NCI-H748 treated with DMSO at 0.1 percent for 48 hours (cell line): ENCODE measurements at places on chromosomes 3 and 15.

GRCh38 chr3:29611252-29611651 is 330.4 kb downstream of the RBMS3 start:
- no peak for DNase-seq

DNA sequence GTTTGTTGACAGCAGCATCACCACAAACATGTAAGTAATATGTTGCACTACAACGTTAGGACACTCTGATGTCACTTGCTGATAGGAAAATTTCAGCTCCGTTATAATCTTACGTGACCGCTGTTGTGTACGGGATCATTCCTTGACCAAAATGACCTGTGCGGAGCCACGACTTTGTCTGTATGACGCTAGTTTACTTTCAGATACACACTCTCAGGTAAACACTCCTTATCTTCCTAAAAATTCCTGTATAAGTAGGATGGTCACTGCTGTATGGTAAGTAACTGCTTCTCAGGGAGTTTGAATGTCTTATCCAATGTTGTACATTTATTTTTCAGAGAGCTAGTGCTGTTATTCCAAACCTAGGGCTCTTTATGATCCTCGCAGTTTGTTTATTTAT is 410.3 kb downstream of the NAALADL2 start:
- DNase-seq = no peak

GRCh38 chr15:87269566-87269965 is 987.0 kb downstream of the NTRK3 start:
- no peak for DNase-seq

- DNase-seq = no peak
Observed at GRCh38 chr3:111767756-111768445, 91.2 kb upstream of the PHLDB2 start.

- no peak for DNase-seq
Observed at GRCh38 chr15:56715220-56715619, 18.1 kb downstream of the ZNF280D start.

- no peak for DNase-seq
Observed at GRCh38 chr3:32712506-32713055, 27.6 kb downstream of the CNOT10 start.

DNA sequence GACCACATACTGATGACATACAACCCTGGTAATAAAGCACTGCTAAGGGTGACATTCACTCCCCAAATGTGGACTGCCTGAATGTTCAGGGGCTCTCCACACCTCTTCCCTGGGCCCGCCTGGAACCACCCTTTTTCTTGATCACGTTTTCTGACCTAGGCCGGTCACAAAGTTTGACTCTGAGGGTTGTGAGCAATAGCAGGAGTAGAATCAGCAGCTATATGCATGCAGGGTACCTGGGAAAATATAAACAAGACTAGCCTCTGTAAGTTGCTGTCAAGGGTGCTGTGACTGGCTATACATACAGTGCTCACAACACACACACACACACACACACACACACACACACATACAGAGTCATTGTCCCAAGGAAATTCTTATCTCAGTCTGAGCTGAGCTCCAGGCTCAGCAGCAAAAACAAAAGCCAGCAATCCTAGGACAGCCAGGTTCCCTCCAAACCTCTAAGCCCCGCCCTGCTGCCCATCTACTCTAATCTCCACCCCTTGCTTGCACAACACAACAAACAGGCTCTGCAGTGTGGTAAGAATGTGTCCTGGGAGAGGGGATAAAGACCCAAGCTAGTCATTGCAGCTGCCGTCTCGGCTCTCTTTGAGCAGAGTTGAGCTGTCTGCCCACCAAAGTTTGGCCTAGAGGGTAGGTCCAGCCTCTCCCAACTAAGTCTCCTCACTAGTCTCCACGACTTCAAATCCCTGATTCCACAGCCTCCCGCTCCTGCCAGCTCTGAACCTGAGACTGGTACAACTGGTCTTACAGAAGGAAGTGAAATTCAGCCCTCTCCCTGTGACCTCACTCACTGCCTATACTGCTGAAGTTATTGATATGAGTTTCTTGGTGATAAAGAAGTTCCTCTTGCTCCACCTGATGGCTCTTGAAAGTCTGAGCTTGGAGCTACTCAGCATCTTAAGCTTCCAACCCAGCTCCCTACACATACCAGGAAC is 2.2 kb downstream of the BMF start:
- DNase-seq = peak; percentile 18

- DNase-seq = no peak
Observed at GRCh38 chr15:79978655-79979514, 7.9 kb upstream of the BCL2A1 start.

- DNase-seq = no peak
Observed at GRCh38 chr15:56639631-56640030, 93.7 kb downstream of the ZNF280D start.

GRCh38 chr3:17144665-17144993 is 259.9 kb downstream of the PLCL2 start:
- DNase-seq = no peak

- DNase-seq = no peak
Observed at GRCh38 chr15:35319354-35319753, 226.6 kb downstream of the DPH6 start.

GRCh38 chr15:33395846-33396245 is 85.1 kb downstream of the RYR3 start:
- DNase-seq = no peak

DNA sequence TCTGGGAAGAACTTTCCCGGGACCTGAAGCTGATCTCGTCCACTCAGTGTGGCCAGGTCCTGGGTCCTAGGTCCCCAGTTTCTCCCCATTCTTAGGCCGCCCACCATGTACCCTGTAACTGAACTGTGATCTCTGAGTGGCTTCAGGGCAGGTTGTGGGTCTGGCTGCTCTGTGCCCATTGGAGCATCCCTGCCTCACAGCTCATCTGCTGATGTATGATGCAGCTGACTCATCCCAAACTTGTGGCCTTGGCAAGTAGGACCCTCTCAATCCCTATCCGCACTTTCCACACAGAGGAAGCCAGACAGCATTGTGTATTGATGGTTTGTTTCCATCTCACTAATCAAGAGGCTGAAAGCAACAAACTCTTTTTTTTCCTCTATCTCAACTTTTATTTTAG is 69.1 kb upstream of the XCR1 start:
- no peak for DNase-seq

DNA sequence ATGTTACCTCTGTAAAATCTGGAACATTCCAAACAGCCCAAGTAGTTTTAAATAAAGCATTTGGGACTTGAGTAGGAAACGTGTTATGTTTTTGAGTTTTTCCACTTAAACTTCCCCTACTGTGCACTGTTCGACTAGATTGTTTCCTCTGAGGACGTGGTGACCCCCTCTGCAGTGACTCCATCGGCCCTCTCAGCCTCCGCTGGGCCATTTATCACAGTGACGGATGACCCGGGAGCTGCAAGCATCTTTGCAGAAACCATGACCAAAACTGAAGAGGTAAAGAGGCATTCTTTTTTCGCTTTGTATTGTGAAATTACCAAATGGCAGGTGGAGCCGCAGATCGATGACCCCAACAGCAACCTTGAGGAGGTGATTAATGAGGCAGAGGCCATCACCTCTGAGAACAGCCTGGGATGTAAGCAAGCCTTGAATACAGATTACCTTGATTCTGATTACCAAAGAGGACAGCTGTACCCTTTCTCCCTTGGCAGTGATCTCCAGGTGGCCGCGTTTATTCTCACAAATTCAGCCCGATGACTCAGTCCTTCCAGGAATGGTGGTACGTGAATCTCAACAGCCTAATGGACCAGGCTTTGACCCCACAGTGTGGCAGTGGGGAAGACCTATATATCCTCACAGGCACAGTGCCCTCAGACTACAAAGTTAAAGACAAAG is 79.1 kb upstream of the FAN1 start:
- no peak for DNase-seq

- DNase-seq = no peak
Observed at GRCh38 chr3:135760581-135760980, 204.9 kb upstream of the PPP2R3A start.

DNA sequence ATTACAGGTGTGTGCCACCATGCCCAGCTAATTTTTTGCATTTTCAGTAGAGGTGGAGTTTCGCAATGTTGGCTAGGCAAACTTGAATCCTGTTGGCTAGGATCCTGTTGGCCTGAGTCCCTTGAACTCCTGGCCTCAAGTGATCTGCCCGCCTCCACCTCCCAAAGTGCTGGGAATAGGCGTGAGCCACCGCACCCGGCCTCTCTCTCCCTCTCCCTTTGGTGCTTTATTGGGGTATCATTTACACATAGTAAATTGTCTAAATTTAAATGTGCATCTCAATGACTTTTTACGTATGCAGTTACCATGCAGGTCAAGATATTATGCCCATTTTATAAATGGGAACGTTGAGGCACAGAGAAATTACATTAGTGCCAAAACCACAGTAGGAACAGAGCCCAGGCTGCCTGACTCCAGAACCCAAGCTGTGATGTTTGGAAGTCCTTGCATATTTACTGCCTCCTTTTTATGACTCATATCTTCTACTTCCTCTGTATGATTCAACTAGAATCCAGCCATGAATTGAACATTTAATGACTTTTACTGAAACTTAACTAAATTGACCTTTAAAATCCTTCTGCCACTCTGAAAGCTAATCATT is 34.0 kb upstream of the RPP14 start:
- DNase-seq = no peak

GRCh38 chr3:25421747-25422146 is 6.3 kb upstream of the RARB start:
- no peak for DNase-seq

DNA sequence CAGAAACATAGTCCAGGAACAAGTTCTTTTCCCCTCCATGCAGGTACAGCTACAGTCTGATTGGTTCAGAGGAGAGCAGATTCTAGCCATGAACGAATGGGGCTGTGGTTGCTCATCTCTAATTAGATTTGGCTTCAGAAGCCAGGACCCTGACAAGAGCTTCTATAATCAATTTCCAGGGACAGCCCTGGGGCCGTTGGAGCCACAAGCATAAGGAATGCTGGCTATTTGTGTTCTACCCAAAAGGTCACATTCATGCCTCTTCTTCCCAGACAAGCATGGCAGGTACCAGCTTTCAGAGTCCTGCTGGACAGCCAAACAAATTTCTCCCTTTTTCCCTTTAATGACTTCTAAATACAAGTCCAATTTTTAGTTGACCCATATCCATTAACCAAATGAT is 215.5 kb upstream of the LRTM1 start:
- DNase-seq = no peak

DNA sequence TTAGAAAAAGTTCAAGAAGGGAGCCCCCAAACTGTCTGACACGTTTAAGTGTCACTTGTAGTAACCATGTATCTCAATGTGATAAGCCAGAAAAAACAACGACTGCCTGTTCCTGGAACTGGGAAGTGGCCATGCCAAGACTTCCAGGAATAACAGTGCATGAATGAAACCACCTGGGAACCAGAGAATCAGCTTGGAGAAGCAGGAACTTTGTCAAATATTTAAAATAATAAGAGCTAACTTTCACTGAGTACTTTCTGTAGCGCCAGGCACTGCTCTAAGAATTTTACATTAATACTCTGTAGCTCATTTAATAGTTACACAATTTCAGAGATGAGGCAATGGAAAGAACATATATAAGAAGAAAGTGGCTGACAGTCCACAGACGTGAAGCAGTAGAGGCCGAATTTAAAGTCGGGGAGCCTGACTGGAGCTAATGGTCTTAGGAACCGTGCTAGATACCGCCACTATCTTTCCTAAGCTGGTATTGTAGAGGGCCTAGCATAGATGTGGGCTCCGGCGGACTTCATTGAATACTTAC is 876 bp downstream of the PLSCR1 start:
- no peak for DNase-seq

DNA sequence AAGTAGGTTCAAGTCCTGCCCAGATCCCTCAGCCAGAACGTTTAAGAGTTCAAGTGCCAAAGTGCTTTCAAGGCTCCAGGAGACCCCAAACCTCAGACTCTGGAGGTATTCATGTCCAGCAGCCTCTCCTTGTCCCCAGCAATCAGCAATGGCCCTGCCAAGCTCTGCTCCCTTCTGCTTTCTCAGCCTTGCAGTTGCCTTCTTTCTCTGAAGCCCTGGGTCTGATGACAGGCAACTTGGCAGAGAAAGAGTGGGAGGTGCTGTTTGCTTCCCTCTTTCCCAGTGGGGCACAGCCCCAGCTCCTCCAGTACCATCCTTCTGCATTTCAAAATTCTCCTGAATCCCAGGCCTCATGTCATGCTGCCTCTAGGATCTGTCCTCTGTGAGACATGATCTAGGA is 40.2 kb downstream of the ATP2B2 start:
- no peak for DNase-seq

DNA sequence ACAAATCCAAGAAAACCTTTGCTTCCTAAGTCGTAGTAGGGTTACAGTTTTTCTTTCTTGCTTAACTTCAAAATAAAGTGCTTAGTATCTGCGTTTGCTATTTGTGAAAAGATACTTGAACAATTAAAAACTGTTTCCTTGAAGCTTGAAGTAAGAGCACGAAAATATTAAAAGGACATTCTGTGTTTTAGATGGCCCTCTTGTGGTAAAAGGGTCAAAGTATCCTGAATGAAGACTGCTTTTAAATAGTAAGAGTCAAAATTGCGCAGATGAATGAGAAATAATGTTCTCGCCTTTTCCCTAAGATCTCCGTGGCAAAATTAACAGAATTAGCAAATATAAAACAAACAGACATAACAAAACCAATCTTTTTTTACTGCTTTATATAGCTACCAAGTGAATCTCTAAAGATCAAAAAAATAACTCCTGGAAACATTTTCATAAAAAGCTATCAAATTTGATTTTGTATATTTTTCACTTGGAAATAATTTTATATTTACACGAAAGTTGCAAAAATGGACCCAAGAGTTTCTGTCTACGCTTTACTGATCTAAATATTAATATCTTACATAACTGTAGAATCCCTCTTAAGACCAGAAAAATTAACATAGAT is 175.4 kb downstream of the MBNL1 start:
- DNase-seq = peak; percentile 18

DNA sequence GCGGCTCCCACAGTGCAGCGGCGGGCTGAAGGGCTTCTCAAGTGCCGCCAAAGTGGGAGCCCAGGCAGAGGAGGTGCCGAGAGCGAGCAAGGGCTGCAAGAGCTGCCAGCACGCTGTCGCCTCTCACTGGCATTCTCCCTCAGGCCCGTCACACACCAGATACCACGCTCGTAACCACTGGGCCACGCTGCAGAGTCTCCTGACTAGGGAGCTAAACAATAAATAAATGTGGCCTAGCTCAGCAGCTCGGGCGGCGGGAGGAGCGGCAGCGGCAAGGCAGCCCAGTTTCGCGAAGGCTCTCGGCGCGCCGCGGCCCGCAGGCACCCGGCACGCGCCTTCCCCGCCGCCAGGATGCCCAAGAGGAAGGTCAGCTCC is 55.9 kb upstream of the FAM174B start:
- DNase-seq = no peak

- DNase-seq = no peak
Observed at GRCh38 chr15:81882504-81882903, 163.3 kb downstream of the MEX3B start.

- no peak for DNase-seq
Observed at GRCh38 chr3:82509106-82509842, 747.8 kb upstream of the GBE1 start.

DNA sequence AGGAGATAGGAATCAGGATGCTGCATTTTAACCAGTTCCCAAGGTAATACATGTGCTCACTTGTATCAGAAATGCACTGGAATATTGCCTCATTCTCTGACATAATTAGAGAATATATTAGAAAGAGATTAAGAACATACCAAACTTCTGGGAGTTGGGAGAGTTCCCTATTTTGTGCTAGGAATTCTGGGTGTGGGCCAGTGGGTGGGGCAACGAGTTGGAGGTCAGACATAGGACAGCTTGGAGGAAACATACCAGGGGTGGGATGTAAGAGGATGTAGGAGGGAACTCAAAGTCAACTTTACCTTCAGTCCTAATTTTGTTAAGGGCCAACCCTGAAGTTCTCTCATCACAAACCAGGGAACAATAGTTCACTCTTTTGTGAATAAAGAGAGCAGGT is 83.6 kb downstream of the SLC7A14 start:
- no peak for DNase-seq

GRCh38 chr15:101600035-101600434 is 52.1 kb downstream of the TM2D3 start:
- no peak for DNase-seq
